DMS153 (cell line): ENCODE measurements at places on chromosomes 1 and 21.
A peak's percentile ranks its signal among the peaks of the same experiment; 100 is the strongest.

DNA sequence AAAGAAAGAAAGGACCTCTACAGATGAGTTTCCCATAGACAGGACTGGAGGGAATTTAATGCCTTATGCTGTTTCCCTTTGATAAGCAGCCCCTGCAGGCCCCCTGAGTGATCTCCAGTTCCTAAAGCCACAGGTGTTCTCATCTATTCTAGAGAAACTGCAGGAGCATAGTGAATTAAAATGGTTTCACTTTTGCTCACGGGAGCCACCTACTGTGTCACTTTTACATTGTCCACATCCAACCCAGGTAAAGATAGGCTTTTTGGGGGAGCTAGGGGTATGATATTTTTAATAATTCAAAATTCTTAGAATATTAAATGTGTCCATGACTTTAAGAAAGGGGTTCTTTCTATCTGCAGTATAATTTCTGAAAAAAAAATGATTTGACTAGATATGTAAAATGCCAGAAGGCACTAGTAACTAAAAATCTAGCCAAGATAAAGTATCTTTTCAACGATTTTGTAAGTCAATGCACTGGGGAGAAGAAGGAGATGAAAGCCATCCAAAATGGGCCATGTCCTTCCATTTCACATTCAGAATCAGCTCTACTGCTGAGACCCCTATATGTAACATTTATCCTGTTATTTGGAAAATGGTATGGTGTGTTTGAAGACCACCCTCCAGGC is 267.3 kb upstream of the DUSP10 start:
- no peak for DNase-seq

- peak; percentile 75 for DNase-seq
Measured at GRCh38 chr1:41891199-41891896, 27.4 kb downstream of the HIVEP3 start.

GRCh38 chr1:109977225-109977624 is 7.3 kb upstream of the AHCYL1 start:
- DNase-seq: no peak

- peak; percentile 94 for DNase-seq
Measured at GRCh38 chr1:16215882-16216753, 3.7 kb upstream of the ARHGEF19 start.

GRCh38 chr1:155241069-155241679 is 14.1 kb downstream of the ENTREP3 start:
- DNase-seq: peak; percentile 84

DNA sequence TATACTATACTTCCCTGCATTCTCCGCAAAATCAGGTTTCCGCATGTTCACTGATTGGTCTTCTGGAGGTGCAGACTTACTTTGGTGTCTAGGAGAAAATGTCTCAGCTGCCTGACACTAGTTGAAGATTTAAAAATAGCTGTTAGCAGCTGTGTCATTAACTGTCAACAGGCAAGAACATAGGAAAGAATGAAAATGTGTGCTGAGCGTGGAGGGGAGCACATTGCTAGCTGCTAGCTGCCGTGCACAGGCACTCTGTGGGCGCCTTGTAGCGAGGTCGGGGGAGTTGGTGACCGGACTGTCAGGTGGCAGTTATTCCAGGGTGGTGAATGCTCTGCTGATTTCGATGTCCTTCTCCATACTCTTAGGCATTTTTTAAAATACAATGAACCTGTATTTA is 5.2 kb downstream of the FAAH start:
- no peak for DNase-seq

DNA sequence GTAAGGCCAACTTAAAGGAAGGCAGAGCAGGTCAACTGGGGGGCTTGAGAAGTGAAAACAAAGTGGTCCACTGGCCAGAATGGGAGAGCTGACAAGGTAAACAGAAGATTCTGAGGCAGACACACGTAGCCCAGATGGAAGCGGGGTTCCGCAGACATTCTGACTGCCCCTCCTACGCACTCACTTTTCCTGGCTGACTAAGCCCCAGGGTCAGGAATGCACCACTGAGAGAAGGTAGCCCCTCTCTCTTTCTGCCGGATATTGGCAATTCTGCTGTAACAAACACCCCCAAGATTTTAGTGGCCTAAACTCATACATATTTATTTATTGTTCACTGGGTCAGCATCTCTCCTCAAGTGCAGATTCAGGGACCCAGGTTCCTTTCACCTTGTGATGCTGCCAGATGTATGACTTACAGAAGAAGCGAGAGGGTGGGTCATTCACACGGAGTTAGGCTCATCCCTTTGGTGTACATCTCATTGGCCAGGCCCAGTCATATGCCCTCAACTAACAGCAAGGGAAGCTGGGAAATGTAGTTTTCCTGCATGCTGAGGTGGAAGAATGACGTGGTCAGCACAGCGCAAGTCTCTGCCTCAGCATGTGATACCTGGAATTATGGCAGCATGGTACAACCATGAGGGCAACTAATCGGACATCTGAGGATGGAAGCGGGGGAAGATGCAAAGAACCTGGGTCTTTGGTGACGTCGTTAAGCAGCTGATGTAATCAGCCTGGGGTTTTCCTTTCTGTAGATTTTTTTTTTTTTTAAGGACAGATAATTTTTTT is 43.4 kb upstream of the MRPS6 start:
- DNase-seq: no peak

DNA sequence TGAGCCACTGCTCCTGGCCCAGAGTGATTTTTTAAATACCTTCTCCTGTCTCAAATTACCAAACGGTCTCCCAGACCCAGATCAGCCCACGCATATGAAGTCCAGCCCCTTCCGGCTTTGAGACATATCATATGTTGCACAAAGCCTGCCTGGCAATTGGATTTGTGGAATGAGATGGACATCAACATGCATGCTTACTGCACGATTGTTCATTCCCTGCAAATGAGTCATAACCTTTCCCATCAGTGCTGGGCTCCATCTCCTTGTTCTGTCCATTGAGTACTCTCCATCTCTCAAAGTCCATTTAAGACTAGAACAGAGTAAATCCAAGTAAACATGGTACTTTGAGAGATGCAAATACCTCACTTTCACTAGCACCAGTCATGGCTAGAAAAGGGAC is 612.2 kb upstream of the USP24 start:
- DNase-seq: no peak

- DNase-seq: no peak
Measured at GRCh38 chr1:21503706-21504377, 5.4 kb upstream of the ALPL start.

- DNase-seq: no peak
Measured at GRCh38 chr1:44031252-44032169, at the start of gene SLC6A9. TSS of gene SLC6A9 (minus strand) at chr1:44031462. CDS start at chr1:44024277, 7,185 bp downstream.

GRCh38 chr1:174995916-174996315 is 3.8 kb upstream of the CACYBP start:
- DNase-seq: no peak

DNA sequence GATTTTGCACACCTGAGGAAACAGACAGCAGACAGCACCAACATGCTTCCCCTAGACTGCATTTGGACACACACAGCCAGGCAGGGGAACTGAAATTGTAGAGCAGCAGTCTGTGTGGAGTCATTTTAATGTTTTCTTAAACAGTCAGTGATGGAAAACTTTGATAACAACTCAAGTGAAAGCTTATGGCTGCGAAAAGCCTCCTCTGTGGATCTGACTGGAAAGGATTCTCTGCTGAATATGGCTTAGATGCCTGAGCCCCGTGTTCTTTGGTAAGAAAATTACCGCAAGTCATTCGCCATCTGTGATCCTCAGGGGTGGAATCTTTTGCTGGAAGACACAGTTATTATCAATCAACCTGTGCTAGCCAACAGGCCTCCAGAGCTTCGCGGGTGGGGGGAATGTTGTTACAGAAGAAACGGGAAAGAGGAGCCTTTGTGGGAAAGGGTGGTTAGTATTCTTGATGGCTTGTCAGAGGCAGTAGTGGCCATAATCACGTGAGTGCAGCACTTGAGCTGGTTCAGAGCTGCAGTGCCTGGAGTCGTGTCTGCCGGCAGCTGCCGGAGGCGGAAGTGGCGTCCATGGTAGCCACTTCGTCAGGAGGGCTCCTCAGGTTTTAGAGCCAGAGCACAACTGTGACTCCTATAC is 204.7 kb downstream of the ST6GALNAC3 start:
- DNase-seq: no peak

- no peak for DNase-seq
Measured at GRCh38 chr1:158426137-158426536, at the start of gene OR10K2. TSS of gene OR10K2 (minus strand) at chr1:158426237. CDS start at chr1:158420866, 5,371 bp downstream.

GRCh38 chr1:9316080-9316444 is 23.4 kb downstream of the SPSB1 start:
- DNase-seq: no peak

DNA sequence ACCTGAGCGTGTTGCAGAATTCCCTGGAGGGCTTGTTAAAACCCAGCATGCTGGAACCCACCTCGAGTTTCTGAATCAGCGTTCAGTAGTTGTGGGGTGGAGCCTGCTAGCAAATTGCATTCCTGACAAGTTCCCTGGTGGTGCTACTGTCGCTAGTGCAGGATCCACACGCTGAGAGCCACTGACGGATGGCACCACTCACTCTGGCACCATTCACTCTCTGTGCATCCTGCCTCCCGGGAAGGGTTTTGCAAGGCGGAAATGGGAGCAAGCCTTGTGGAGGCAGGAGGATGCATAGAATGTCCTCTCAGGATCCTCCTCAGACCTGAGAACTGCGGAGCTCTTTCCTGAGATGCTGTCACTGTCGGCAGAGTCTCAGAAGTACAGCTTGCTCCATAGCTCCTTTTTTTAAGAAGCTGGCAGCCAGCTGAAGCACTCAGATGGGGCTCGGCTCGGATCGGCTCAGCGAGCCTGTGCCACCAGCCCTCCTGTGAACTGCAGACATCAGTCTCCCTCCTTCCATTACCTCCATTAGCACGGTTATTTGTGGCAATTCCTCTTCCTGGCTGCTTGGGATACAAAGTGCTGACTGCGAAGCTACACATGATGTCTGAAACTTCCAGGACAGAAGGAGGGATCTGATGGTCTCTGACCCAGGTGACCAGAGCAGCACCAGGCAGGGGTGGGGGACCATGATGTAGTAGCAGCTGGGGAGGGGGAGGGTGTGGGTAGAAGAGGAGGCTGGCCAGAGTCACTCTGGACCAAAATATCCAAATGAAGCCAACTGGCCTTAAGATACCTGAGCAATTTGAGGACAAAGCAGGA is 89.6 kb downstream of the C1orf94 start:
- no peak for DNase-seq

DNA sequence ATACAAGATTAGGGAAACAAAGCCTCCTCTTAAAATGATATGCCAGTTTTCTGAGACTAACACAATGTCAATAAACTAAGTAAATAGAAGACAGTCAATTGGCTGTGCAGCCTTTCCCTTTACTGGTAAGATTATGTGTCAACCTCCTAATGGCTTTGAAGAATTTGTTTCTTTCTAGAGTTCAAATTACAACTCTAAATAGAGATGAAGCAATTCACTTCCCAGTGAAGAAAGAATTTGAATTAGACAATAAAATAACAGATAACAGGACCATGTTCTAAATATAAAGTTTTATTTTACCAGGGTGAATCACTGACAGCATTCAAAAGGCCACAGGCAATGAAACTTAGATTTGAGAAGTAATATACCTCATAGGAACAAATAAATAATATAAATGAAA is 680.3 kb downstream of the PLA2G4A start:
- DNase-seq: peak; percentile 87

- DNase-seq: no peak
Measured at GRCh38 chr1:12515234-12515633, 102.8 kb downstream of the DHRS3 start.

GRCh38 chr1:66271216-66271903 is 262.6 kb upstream of the SGIP1 start:
- DNase-seq: peak; percentile 34

DNA sequence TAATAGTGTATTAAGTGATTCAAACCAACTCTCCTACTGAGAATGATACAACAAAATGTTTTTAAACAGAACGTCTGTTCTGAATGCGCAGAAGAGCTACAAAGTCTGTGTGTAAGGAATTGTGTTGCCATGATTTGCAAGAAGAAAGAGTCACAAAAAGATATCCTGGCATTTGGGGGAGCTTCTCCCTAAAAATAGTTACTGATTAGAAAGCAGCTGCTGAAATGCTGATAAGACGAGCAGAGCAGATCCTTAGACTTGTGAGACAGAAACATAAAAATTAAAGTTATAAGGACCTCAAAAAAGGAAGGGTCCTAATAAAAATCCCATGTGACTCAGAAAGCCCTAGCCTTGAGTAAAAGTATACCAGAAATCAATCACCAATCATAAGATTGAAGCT is 54.9 kb upstream of the CRB1 start:
- no peak for DNase-seq

- DNase-seq: no peak
Measured at GRCh38 chr1:210364479-210364878, 35.8 kb downstream of the HHAT start.

- no peak for DNase-seq
Measured at GRCh38 chr1:167369175-167369574, 148.5 kb downstream of the POU2F1 start.

- DNase-seq: no peak
Measured at GRCh38 chr1:201850053-201850397, 21.1 kb downstream of the IPO9 start.
